ENCODE measurements at places on chromosomes 4 and X.

- no peak for DNase-seq
These were observed 167.9 kb downstream of the CAMK2D start for GRCh38 chr4:113593400-113594230.

- no peak for DNase-seq
These were observed 2.5 kb upstream of the CCDC149 start for GRCh38 chr4:24915121-24915922.

DNA sequence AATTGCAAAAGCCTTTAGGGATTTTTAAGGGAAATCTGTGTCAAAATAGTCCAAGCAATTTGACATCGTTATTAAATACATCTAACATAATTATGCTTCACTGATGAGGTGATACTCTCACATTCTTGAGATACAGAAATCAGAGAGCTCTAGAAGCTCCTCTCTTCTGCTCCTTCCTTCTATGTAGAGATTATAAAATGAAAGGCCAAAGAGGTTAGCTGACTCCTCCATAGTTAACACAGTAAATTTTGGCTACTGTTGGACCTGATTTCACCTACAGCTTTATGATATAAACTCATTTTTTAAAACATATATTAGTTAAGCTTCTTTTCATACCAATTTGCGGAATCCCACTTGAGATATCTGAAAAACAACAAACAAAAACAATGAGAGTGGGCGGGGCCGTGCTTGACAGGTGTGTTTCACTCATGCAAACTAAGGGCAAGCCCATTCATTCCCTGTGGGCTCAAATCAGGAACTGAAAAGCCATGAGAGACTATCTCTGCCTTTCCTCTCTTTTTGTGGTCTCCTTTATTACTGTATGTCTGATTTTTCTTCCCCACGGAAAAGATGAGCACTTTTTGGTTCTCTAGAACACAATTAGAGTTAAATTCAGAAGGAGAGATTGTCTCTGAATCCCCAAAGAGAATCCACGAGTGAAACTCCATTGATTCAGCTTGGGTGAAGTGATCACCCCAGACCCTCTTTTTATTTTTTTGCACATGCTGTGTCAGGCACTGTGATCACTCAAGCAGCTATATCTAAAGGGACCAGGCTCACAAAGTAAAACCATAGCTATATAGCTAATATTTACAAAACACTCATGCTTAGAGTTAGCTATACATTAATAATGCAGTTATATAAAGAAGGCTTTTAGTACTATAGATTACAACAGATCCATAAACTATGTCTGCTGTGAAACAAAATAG, 566.3 kb downstream of the IL15 start:
- DNase-seq = no peak

DNA sequence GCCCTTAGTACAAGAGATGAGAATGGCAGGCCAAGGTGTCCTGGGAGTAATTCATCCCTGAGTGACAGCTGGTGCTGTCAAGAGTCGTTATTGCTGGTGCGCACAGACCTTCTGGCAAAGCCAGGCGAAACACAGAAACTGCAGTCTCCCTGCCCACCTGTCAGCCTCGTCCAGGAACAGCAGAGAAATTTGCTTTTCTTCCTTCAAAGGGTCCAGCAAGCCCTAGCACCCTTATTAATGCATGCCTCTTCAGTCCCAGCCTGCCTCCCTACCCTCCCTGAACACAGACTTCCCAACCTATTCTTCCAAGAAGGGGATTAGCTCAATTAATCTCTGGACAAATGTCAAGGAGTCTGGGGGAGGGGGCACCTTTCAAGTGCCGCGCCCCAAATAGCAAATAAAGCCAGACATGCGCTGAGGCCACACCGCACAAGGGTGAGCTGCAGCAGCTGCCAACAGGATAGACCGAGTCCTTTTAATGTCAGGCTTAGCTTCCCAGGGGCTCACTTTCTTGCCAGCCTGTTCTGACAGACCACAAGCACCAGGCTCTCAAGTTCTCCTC, 250.7 kb upstream of the RASGEF1B start:
- DNase-seq = no peak

DNA sequence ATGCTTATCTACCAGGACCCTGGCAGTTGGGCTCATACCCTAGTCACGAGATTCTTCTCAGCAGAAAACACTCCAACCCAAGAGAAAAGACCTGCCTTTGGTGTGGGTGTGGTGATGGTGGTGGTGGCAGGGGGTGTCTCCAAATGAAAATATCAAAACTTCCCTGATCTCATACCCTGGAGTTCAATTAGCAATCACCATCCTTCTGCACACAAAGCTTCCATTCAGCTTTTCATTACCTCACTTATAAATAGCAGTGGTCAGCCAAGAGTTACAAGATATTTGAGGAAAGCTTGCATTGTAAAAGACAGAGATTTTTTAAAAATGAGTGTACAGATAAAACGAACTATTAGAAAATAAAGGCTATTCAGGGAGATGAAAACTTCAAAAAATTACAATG, 580.8 kb upstream of the MAGEB2 start:
- DNase-seq = no peak

DNA sequence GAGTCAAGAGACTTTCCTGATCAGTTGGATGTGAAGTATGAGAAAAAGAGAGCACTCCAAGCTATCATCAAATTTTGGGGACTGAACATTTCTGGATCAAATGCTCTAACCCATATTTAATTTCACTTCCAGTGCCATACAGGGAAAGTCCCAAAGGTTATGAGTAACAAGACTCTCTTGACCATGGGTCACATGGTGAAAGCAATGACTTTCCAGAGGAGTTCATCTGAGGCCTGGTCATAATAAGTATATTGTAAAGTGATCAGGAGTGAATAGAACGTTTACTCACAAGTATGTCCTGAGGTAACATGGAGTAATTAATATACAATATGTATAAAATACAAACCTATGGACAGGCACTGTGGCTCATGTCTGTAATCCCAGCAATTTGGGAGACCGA, 40.7 kb upstream of the ARMCX5 start:
- no peak for DNase-seq
